Activated naive CD8-positive, alpha-beta T cell treated with anti-CD3 and anti-CD28 coated beads, Interleukin-2, amount 50 U/mL, for 16 hours (primary cell): ENCODE measurements at places on chromosomes 3 and 15.

GRCh38 chr3:131324923-131325322 lies 56.7 kb upstream of the NUDT16 start:
- no peak for DNase-seq

- DNase-seq, result no peak
These were observed 113.1 kb downstream of the TGFBR2 start for GRCh38 chr3:30719536-30719935.

- DNase-seq, result no peak
These were observed 404.0 kb upstream of the WNT5A start for GRCh38 chr3:55891106-55891505.

- no peak for DNase-seq
These were observed 14.2 kb downstream of the SV2B start for GRCh38 chr15:91114301-91114700.

- DNase-seq, result no peak
These were observed 99.5 kb downstream of the ZNF621 start for GRCh38 chr3:40624189-40624769.

DNA sequence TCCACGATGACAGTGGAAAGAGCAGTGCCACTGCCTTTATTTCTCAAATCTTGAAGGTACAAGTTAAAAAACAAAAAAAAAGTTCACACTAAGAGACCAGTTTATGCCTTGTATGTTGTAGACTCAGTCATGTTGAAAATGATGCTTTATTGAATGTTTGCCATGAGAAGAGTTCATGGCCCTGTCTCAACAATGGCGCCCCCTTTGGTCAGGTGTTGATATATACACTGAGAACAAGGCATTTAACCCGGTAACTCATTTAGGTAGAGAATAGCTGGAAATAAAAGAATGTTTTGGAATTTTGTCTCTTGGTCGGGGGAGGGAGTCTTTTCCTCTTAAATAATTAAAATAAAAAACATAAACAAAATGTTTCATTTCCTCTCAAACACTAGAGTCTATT lies 145.6 kb upstream of the SLC2A2 start:
- no peak for DNase-seq

DNA sequence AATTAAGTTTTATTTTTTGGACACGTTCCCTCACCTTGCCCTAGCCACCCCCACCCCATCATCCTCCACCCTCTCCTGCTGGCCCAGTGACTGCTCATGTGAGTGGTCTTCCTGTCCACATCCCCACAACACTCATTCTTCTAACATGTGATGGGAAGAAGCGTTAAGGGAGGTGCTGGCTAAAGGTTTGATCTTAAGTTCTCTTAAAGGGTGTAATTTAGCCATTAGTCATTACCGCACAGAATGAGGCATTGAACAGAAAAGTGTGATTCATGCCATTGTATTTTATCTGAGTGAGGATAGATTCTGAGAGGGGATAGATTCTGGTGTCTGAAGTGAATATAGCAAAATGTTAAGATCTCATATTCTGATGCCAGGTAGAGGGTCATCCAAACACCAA lies 272.9 kb upstream of the TPM1 start:
- no peak for DNase-seq

GRCh38 chr15:83613714-83614113 lies 40.2 kb upstream of the ADAMTSL3 start:
- DNase-seq, result no peak

GRCh38 chr15:99777144-99777543 lies 43.9 kb upstream of the LYSMD4 start:
- no peak for DNase-seq

DNA sequence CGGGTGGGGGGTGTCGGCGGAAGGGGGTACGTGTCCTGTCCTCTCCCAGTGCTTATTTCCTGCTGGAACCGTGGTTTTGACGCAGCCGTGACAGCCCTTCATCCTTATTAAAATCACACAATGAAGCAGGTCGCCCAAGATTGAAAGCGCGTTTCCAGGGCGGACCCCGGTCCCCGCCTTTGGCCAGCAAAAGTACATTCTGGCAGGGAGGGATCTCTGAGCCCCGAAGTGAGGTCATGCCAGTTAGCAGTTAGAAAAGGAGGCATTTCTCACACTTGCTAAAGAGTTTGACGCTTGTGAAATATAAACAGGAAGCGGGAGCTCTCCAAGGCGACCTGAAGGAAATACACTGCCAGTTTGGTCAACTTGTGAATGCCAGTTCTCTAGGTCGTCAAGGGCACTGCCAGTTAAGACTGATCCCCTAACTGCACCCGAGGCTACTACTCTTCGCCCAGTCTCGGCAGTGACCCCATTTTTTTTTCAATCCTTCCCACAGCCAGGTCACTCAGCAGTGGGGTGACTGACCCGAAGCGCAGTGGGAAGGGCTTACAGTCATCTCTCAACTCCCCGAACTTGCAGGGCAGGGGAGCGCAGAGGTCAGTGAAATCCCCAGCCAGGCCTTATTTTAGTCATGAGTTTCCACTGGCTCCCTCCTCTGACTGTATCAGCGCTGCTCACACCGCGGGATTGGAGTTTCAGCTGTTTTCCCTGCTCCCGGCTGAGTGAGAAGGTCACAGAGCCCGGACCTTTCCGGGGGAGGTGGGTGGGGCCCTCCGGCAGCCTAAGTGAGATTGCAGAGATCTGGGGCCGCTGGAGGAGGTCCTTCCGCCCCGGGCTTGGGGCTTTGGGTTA lies 2.0 kb upstream of the BHLHE40 start:
- DNase-seq, result no peak

- no peak for DNase-seq
These were observed 171.0 kb downstream of the RPLP1 start for GRCh38 chr15:69623392-69624154.

DNA sequence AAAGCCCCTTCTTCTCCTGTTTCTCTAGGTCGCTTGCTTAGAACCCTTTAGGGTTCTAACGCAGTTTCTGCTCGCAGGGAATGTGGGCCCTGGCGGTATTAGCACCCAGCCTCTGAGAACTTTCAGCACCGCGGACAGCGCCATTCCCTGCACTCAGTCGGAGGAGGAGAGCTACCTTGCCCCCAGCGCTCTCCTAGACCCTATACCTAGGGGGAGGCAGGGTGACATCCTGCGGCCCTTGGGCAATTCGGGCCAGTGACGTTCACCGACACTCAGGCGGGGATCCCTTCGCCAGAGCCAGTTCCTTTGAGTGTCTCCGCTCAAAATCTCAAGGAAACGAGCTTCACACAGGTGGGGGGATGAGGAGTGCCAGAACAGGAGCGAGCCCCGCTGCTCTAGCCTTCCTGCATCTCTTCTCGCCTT lies 1.3 kb downstream of the SLC7A14 start:
- no peak for DNase-seq

DNA sequence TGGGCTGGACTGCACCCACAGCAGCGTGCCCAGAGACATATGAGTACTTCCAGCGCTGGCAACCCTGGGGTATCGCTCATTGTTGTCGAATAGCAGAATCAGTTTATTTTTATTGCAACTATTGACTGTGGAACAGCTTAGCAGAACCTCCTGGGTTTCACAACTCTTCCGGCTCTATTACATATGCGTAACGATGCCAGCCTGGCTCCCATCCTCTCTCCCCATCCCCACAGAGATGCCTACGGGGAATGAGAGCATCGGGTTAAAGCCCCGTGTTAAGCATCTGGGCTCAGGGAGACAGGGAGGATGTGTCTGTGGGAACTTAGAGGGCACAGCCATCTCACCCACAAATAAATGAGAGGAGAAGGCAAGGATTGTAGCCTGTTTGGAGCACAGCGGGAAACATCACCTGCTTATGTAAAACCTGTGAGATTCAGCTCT lies 76.6 kb upstream of the DLG1 start:
- DNase-seq, result no peak

DNA sequence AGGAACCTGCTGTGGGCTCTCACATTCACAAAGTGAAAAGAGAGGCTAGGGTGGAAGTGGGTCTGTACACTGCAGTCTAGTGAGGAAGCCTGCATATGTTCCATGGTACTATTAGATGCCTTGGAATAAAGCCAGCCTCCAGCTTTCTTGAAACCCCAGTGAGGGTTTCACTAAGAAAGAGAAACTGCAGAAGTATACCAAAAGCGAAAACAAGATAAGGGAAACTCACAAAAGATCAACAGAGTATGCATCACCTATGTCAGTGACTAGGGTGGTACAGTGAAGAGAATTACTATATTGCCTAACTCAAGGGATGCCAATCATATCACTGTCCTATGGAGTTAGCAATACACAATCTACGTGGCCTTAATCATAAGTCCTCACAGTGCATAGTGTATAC lies 212.5 kb upstream of the GADL1 start:
- DNase-seq, result no peak

DNA sequence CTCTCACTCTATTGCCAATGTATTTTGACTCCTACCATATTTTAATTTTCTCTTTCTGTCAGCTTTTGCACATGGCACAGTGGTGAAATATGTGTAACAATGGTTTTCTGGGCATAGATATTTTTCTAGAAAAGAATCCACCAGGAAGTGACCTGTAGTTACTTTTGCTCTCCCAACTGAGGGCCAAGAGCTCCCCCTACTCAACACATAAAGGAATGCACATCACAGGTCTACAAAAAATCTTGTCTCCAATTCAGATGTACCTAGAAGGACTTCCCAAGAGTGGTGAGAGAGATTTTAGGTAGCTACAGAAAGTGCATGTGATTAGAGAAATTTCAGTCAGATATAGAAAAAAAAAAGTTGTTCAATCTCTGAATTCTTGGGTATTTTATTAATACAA lies 15.6 kb downstream of the CPA3 start:
- DNase-seq, result no peak

GRCh38 chr3:35295906-35296305 lies 343.4 kb upstream of the ARPP21 start:
- no peak for DNase-seq

DNA sequence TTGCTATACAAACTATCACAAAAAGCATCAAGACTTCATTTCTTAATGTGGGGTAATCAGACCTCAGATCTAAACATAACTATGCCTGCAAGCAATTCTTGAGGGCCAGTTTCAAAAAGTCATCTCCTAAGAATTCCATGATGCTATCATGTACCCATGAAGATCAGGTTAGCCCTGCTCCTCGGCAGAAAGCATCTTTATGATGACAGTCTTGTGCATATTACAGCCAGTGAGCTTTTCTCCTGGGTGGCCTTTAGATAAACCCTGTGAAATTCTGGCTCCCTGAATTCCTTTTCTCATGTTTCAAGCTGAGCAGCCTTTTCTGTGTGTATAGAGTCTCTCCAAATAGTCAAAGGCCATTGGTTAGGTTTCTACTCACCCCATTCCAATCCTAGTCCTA lies 201.9 kb upstream of the MCTP2 start:
- DNase-seq, result no peak

DNA sequence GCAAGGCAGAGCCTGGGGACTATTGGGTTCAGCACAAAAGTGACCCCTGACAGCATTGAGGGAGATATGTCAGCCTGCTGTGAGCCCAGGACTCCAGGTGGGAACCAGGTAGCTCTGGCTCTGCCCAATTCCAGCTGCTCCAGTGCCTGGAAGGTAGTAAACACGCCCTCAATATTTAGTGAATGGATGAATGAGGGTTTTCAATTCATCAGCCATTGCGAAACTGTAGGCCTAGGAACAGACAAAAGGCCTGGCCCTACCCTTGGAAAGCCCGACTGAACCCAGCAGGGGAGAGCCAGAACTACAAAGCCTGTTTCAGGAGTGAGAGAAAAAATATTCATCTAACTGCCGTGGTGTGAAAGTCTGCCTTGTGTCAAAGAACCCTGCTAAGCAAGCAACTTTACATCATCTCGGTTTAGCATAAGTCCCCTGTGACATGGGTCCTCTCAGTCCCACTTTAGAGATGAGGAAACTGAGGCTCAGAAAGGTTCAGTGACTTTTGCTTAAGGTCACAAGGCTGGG lies 8.1 kb upstream of the CSK start:
- no peak for DNase-seq

DNA sequence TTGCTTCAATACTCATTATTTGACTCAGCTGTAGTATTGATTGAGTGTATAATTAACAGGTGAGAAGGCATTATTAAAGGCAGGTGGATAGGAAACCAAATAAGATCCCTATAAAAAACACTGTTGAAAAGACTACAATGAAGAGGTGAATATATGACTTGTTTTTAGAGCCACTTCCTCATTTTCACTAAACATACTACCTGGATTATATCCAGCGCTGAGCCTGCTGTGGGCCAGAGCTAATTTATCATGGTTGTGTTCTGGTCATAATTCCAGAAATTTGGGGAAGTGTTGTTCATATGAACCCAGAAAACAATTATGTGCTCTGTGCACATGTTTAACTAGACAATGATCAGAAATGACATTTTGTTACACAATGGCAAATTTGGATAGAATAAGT lies 235.3 kb upstream of the MME start:
- DNase-seq, result no peak

GRCh38 chr3:55012091-55012490 lies 84.2 kb upstream of the LRTM1 start:
- no peak for DNase-seq

DNA sequence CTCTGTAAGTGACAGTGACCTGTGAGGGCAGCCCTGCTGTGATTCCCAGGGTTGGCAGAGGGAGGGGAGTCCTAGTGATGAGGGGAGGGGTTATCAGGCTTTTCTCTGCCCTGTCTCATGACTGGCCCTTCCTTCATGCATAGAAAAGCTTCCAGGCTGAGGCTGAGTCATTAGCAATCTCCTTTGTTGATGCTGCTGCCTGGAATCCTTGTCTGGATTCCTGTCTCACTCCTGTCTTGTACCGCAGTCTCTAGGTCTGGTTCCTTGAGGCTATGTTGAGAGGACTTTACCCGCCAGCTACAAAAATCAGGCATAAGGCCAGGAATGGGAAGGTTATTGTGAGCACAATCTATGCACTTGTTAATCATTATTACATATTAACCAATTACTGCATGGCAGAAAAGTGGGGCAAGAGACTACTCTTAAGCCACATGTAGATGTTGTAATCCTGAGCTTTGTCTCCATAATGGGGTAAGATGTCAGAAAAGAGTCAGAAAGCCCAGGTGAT lies 7.2 kb downstream of the KLHL6 start:
- no peak for DNase-seq

- DNase-seq, result no peak
These were observed 122.8 kb upstream of the GALNT15 start for GRCh38 chr3:16051691-16052090.

DNA sequence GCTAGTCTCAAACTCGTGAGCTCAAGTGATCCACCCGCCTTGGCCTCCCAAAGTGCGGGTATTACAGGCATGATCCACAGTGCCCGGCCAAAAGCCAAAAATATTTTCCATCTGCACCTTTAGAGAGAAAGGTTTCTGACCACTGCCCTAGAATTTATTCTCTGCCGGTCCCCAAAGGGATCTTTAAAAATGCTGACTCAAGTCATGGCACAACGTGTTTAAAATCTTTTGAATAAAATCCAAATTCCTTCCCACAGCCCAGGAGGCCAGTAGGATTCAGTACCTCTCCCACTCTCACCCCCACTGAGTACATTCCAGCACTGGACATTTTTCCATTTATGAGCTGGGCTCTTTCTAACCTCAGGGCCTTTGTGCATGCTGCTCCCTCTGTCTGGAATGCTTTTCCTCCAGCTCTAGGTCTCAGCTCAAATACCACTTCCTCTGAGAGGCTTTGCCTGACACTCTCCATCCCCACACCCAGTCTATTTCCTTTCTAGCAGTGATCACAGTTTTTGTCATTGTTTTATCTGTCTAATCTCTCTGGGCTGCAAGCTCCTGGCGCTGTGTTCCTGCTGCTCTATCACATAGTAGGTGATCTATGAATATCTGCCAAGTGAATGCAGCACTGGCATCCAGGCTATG lies 502.9 kb downstream of the SHQ1 start:
- DNase-seq, result no peak
